ENCODE measurements at places on chromosomes 16 and 17.

- peak; percentile 4 for DNase-seq
These were observed 8.9 kb downstream of the OR4D1 start for GRCh38 chr17:58156839-58157803.

DNA sequence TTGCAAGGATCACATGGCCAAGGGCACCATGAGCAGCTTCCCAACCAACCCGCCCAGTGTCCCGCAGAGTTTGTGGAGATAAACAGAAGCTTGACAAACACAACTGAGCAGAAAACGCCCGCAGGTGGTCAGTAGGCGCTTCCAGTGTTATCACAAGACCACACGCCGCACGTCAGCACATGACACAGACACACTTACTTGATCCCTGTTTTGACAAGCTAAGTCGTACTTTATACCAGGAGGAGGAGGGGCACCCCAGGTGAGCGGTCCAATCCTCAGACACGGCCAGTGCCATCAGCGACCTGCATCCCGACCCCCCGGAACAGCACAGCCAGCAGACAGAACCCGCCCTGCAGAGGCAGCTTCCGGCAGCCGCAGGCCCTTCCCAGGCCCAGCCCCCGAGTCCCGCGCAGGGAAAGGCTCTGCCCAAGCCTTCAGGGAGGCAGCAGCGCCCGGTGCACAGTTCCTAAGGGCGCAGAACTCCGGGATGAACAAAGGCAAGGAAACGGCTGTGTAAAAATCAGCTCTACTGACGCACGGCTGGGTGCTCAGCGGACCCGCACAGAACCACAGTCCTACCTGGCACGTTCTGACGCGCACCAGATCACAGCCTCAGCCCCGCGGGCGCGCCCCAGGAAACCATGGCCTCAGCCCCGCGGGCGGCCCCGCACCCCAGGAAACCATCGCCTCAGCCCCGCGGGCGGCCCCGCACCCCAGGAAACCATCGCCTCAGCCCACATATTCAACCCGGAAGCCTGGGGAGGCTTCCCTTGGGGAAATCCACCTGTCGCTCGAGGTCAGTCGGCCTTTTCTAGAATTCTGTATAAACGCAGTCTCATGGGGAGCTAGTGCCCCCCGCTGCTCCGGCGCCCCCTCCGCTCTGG lies 27.8 kb downstream of the AXIN1 start:
- DNase-seq = peak; percentile 44

DNA sequence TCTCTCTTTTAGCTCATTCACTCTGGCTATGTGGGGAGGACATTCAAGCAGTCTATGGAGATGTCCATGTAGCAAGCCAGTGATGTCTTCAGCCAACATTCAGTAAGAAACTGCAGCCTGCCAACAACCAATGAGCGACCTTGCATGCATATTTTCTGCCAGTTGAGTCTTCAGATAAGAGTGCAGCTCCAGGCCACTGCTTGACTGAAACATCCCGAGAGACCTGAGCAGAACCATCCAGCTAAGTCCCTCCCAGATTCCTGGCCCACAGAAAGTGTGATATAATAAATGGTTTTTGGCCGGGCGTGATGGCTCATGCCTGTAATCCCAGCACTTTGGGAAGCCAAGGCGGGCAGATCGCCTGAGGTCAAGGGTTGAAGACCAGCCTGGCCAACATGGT lies 10.5 kb upstream of the C17orf58 start:
- no peak for DNase-seq

GRCh38 chr16:50384500-50385135 lies 15.8 kb upstream of the BRD7 start:
- no peak for DNase-seq

GRCh38 chr16:24689128-24689527 lies 40.3 kb upstream of the TNRC6A start:
- DNase-seq = no peak

GRCh38 chr16:70433458-70434103 lies 5.3 kb downstream of the ST3GAL2 start:
- no peak for DNase-seq

- no peak for DNase-seq
These were observed 60.0 kb upstream of the CDC42EP4 start for GRCh38 chr17:73371836-73372235.

DNA sequence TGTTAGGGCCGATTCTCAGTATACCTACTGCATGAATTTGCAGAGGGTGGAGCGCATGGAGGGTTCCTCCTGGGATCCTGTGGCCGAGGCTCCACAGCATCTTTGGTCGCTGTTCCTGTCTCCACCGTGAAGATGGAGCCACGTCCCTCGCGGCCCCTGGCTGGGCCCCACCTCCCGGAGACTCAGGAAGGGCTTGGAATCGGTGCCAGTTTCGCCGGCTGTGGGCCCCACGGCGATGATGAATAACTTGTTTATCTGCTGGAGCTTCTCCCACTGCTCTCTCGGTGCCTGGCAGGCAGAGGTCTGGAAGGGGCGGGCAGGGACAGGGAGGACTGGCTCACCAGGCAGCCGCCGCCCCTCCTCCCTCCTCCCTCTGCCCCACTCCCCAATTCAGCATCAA lies 8.1 kb downstream of the SLC5A11 start:
- no peak for DNase-seq

DNA sequence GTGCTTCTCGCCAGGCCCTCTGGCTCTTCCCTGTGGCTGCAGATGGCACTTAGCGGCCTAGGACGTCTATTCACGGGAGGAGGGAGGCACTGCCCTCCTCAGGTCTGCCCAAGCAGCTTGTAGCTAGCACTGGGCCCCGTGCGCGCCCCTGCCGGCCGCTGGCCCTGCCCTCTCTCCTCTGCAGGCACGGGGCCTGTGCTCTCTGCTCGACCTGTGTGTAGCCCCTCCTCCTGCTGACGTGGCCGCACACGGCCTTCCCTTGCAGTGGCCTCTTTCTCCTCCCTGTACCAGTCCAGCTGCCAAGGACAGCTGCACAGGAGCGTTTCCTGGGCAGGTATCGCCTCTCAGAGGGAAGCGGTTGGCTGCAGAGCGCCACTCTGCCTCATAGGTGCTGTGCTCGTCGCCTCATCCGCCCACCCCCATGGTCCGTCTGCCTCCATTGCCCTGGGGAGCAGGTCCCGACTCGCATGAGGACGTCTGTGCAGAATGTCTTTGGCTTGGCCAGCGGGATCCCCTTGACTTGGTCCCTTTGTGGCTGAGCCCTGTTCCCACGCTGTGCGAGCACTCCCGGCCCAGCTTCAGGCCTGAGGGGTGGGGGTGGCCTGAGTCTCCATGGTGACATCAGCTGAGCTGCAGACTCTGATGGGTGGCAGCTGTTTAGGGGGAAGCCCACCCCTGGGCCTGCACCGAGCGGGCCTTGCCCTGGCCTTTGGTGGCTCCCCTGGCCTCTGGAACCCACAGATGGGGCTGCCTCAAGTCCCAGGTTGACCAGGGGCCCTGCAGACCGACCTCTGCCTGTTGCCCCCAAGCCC lies 34.6 kb downstream of the TSC2 start:
- no peak for DNase-seq

DNA sequence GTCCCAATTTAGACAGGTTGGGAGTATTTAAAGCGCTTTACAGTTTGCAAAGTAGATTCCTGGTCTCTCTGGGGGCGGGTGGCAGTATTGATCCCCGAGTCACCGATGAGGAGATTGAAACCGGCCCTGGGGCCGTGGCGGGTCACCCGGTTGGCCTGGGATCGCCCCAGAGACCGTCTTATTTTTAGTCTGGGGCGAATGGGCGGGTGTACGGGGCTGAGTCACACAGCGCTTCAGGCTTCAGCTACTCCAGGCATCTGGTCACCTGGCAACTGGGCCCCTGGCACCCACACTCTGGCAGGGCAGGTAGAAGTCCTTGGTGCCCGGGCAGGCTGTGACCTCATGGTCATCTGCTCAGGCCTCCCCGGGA lies 669 bp downstream of the MIEF2 start:
- no peak for DNase-seq

- DNase-seq = no peak
These were observed 33.5 kb upstream of the NGFR start for GRCh38 chr17:49461580-49461979.

DNA sequence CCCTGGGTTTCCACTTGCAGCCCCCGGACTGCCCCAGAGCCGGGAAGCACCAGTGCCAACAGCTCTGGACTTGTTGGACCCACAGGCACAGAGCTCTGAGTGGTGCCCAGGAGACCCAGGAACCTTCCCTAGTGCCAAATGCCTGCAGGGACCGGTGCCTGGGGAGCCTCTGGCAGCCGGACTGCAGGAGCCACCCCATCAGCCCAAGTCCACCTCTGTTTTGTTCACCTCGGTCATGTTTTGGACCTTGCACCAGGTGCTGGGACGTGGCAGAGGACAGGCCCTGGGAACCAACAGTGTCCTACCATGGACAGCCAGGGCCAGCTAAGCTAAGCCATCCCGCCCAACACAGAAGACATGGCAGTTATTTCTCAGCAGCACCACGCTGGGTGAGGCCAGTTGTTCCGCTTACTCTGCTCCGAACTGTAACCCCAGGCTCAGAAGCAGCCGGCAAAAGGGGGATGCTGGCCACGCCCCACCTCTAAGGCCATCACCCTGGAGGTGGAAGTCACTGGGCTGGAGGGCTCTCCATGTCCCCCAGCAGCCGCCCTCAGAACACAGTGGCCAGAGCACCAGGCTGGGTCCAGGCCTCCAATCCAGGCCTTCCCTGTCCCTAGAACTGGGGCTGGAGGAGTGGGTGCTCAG lies 79.8 kb downstream of the AMFR start:
- no peak for DNase-seq

GRCh38 chr16:57844416-57845030 lies 42.2 kb upstream of the KIFC3 start:
- DNase-seq = no peak

DNA sequence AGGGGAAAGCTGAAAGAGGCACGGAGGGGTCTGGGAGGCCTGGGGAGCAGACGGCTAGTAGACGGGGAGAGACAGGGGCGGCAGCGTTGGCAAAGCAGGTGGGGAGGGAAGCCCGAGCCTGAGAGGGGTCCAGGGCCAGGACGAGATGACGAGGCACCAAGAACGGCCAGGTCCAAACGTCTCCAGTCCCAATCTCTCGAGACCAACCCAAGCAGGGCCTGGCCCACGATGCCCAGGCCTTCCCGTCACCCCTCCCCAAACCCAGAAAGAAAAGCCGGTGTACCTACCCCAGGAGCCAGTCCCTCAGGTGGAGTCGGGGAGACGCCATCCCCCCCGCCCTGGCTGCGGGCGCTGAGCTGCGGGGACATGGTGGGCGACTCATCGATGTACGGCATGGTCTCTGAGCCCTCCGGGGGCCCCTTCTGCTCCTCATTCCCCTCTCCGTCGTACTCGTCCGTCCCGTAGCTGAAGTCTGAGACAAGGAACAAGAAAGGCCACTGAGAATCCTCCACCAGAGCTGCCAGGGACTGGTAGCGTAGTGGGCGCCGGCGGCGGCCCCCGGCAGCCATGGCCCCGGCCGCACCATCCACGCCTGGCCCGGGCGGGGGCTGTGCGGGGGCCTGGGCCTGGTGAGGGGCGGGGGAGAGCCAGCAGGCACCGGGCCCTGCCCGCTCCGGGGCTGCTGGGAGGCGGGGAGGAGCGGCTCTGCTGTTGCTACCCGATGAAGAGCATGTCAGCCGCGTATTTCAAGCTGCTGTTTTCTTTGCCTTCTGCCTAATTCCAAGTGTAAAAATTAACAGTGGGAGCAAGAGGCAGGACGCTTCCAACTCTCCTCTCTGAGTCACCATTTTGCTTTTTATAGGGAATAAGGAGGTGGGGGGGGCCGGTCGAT lies 54.6 kb downstream of the ABR start:
- DNase-seq = no peak

- DNase-seq = no peak
These were observed 436.1 kb upstream of the GOT2 start for GRCh38 chr16:59170099-59170712.

GRCh38 chr17:81052199-81052997 lies 17.4 kb downstream of the BAIAP2 start:
- no peak for DNase-seq

- DNase-seq = no peak
These were observed 610 bp downstream of the DOC2A start for GRCh38 chr16:30009990-30010843.

- DNase-seq = no peak
These were observed 121.9 kb upstream of the CDH13 start for GRCh38 chr16:82504836-82505235.

DNA sequence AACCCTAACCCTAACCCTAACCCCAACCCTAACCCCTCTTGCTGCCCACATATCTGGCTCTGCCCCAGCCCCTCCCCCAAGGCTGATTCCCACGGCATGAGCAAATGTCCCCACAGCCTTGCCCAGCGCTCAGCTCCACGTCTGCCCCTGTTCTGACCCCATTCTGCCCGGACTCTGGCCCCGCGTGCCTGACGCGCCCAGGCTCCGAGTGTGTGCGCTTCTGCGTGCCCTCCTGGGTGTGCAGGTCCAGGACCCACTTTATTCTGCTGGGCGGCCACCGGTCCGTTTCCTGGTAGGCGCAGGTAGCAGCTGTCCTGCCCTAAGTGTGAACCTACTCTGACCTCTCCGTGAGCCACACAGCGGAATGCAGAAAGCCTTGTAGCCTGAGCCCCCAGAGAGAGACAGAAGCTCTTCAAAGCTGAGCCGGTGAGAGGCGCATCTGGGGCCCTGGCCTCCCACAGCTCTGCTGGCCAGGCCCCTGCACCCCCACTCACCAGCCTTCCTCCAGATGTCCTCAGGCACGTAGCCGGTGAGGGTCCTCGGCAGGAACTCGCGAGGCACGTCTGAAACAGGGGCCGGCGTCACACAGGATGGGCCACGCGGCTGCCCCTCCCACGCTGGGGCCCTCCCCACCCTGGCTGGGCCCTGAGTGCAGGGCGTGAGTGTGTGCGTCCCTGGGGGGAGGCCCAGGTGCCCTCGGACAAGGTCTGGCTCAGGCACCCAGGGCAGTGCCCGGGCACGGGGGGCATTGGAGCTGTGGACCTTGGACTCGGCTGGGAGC lies 14.0 kb upstream of the PABPN1L start:
- DNase-seq = no peak

- no peak for DNase-seq
These were observed 34.6 kb downstream of the TMEM100 start for GRCh38 chr17:55688057-55688456.

- DNase-seq = no peak
These were observed 676 bp upstream of the KRT13 start for GRCh38 chr17:41505809-41506767.

GRCh38 chr17:63489291-63489690 lies 12.4 kb downstream of the ACE start:
- no peak for DNase-seq

DNA sequence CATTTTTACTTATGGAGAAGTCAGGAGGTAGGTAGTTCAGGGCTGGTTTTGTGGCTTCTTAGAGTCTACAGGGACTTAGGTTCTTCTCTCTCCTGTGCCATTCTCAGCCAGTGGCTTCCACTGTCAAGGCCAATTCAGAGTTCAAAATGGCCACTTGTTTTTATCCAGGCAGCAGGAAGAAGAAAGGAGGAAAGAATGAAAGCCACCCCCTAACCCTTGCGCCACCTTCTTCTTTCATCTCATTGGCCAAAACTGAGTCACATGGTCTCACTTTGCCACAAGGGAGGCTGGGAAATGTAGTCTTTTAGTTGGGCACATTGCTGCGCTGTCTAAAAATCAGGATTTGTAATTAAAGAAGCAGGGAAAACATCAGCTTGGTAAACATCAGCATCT lies 60.8 kb upstream of the MED9 start:
- DNase-seq = no peak

DNA sequence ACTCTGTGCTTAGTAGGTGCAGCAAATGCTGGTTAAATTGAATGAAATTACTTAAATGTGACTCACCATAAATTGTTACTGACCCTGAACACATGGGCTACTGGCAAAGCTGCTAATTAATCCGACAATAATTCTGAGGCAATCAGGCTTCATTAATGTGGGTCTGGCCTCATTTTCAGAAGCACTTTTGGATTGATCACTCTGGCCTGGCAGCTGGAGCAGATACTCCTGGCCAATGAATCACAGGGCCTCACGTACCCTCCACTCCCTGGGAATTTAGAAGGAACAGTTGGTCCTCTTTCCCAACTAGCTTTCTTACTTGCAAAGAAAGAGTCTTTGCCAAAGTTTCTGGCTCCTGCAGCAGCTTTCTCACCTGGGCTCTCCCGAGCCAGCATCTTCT lies 162.0 kb upstream of the ZKSCAN2 start:
- no peak for DNase-seq

Measured in stimulated activated CD8-positive, alpha-beta memory T cell treated with anti-CD3 and anti-CD28 coated beads, Interleukin-7, amount 100 ng/mL, for 1 hour (primary cell).